Ascending aorta (tissue), 2 donors: ENCODE measurements at places on chromosomes 16 and 17.

DNA sequence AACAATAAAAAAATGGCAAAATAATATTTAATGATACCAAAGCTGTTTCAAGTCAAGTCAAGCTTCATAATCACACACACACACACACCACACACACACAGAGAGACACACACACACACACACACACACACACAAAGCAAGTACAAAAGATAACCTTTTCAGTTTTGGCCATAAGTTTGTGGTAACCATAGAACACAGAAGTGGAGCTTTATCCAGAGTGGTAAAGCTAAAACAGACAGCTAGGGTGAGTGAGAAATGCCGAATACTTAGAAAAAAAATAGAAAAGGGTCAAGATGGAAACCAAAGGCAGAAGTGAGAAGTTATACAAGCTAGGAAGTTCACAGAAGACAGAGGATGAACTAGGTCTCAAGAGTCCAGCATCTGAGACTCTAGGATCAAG, 79.0 kb downstream of the HS3ST3A1 start:
- no peaks in the 10 kb centered on the region for H3K36me3 ChIP-seq
- H3K4me1 ChIP-seq, result no peaks in the 10 kb centered on the region
- DNase-seq, result no peak
- no peak overlapping the region for H3K27ac ChIP-seq
- no peaks in the 10 kb centered on the region for H3K27me3 ChIP-seq

DNA sequence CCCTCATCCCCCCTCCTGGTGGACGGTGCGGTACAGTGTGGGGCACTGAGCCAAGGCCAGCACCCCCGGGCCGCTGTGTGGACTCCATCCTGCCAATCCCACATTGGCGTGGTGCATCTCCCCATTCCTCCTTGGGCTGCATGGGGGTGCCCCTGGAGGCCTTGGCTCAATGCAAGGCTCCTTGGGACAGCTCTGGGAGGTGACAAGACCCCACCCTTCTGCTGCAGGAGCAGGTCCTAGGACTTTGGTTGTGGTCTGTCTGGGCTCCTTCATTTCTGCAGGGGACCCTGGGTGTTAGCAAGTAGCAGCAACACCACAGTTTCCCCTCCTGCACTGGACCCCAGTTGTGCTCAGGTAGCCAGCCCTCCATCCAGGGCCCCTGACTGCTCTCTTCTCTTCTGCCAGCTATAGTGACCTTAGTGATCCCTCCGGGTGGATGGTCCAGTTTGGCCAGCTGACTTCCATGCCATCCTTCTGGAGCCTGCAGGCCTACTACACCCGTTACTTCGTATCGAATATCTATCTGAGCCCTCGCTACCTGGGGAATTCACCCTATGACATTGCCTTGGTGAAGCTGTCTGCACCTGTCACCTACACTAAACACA, 1.3 kb downstream of the PRSS21 start:
- H3K4me3 ChIP-seq, result no peak overlapping the region
- H3K4me1 ChIP-seq, result no peaks in the 10 kb centered on the region
- no peak for DNase-seq

GRCh38 chr17:69625474-69625873, 211.0 kb downstream of the MAP2K6 start:
- no peaks in the 10 kb centered on the region for H3K27me3 ChIP-seq
- H3K4me1 ChIP-seq, result no peaks in the 10 kb centered on the region
- no peaks in the 10 kb centered on the region for H3K36me3 ChIP-seq
- no peak overlapping the region for H3K4me3 ChIP-seq

GRCh38 chr17:61396586-61397085, 3.0 kb upstream of the TBX2 start:
- H3K36me3 ChIP-seq, result no peaks in the 10 kb centered on the region
- H3K4me3 ChIP-seq, result peak overlapping the region; percentile 83
- H3K4me1 ChIP-seq, result peaks cover 6% of the 10 kb centered on the region
- peak overlapping the region; percentile 92 for H3K27ac ChIP-seq

GRCh38 chr16:85799497-85800320, at the start of the genes COX4I1 and EMC8:
TSS of gene COX4I1 (plus strand) at chr16:85799695. CDS start at chr16:85801206, 1,511 bp downstream.
TSS of gene EMC8 (minus strand) at chr16:85799544. CDS start at chr16:85799295, 249 bp downstream.
- H3K4me1 ChIP-seq, result peaks cover 20% of the 10 kb centered on the region
- peak; percentile 96 for DNase-seq
- no peaks in the 10 kb centered on the region for H3K27me3 ChIP-seq
- H3K4me3 ChIP-seq, result peak within 1 kb of the TSS; percentile 99
- H3K36me3 ChIP-seq, result peaks cover 42% of the 10 kb centered on the region
- peak within 1 kb of the TSS; percentile 73 for H3K27ac ChIP-seq

GRCh38 chr16:80519189-80519588, 21.6 kb upstream of the DYNLRB2 start:
- no peaks in the 10 kb centered on the region for H3K36me3 ChIP-seq
- no peaks in the 10 kb centered on the region for H3K4me1 ChIP-seq
- no peak overlapping the region for H3K27ac ChIP-seq
- H3K4me3 ChIP-seq, result no peak overlapping the region
- no peaks in the 10 kb centered on the region for H3K27me3 ChIP-seq

DNA sequence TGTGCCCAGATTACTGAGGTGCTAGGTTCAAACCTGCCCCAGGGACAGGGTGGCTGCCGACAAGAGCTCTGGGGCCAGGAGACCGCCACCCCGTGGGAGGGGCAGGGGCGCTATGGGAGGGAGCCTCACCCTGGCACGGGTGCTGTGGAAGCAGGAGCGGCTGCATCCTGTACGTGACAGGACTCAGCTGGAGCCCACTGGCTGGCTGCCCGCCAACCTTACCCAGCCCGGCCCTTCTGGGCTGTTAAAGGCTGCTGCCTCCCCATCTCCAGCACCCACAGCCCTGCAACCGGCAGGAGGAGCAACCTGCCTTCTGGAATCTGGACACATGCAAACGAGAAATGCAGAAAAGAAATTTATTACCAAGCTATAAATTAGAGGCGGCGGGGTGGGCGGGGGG, 11.2 kb downstream of the PAM16 start:
- H3K4me3 ChIP-seq, result no peak overlapping the region
- no peaks in the 10 kb centered on the region for H3K27me3 ChIP-seq
- H3K36me3 ChIP-seq, result peaks cover 55% of the 10 kb centered on the region
- no peaks in the 10 kb centered on the region for H3K4me1 ChIP-seq

GRCh38 chr16:49024896-49025295, 256.7 kb downstream of the CBLN1 start:
- H3K27me3 ChIP-seq, result no peaks in the 10 kb centered on the region
- no peak for DNase-seq
- no peaks in the 10 kb centered on the region for H3K4me1 ChIP-seq
- H3K4me3 ChIP-seq, result no peak overlapping the region
- no peak overlapping the region for H3K27ac ChIP-seq
- H3K36me3 ChIP-seq, result no peaks in the 10 kb centered on the region
